Suppressor macrophage treated with lipopolysaccharide for 4 hours (primary cell): ENCODE measurements at places on chromosomes 3 and 15.

DNA sequence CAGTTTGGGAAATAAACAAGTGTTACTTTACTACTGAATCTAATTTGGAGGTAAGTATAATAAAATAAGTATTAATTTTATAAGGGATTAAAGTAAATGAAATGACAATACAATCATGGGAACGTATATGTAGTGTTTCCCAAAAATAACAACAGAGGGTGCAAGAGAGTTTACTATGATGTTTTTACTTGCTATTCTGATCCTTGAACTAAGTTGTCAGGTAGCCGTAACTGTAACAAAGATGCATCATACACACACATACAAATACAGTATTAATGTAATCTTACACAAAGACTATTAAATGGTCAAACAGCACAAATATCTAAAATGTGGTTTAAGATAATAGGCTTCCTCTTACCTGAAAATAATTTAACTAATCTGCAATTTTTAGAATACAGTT lies 311.4 kb downstream of the TBC1D5 start:
- DNase-seq: peak; percentile 25

- DNase-seq: no peak
These were observed 242.3 kb upstream of the ICE2 start for GRCh38 chr15:60721257-60721626.

DNA sequence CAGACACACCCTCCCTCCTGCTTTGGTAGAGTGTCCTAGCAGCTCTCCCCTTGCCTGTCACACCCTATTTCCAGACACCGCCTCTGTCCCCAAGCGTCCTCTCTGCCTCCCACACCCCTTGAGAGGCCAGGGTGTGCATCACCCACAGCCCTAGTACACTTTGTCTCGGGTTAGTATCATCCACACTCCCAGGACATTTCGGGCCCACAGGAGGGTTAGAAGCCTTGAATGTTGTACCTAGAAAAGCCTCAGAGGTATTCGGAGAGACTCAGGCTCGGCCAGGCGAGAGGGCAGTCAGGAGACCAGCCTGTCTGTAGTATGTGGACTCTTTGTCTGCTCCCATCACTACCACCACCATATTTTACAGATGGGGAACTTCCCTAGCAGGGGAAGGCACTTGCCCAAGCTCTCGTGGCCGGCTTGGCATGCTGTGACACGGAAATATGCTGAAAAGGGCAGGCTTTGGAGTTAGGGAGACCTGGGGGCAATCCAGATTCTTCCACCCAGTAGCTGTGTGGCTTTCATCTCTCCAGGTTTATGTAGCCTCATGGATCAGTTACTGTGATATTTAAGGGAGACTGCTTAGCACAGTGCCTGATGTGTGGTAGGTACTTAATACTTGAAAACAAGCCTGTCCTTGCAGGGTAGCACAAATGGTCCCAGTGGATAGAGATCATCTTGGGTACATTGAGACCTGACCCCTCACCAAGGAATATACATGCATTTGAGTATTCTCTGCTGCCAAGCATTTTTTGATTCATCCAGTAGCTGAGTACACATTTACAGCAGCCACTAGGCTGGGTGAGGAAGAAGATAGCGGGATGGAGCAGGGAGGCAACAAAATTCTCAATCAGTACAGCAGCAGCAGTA lies 1.4 kb downstream of the TMEM43 start:
- DNase-seq: no peak

DNA sequence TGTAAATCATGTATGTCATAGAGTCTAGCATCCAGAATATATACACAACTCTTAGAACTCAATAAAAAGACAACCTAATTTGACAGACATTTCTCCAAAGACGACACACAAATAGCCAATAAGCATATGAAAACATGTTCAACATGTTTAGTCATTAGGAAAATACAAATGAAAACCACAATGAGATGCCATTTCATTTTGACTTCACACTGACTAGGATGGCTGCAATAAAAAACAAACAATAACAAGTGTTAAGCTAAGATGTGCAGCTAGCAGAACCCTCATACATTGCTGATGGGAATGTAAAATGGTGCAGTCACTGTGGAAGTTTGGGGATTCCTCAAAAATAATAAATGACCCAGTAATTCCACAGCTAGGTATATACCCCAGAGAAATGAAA lies 16.4 kb downstream of the SPG11 start:
- no peak for DNase-seq

GRCh38 chr3:136263251-136263650 lies 13.1 kb downstream of the PCCB start:
- no peak for DNase-seq

DNA sequence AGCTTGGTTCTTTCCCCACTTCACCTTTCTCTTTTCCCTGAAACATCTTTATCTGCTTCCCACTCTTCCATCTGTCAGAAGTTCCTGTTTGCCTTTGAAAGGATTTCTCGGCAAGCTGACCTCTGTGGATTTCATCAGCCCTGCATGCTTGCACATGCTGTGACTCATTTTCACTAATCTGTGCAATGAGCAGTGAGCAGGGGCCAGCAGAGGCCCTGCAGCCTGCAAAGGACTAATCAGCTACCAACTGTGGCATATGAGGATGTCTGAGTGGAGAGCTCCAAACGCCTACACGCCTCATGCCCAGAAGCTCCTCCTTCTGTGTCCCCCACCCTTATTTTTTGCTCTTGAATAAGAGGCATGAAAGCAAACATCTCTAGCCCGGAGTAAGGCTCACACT lies 333.0 kb upstream of the SEMA6D start:
- DNase-seq: no peak

GRCh38 chr3:129278439-129278965 lies at the start of gene HMCES:
HMCES (plus strand) TSS chr3:129278870; CDS start chr3:129279733, 863 bp downstream.
- peak; percentile 93 for DNase-seq
